ENCODE measurements at places on chromosomes 16 and 17. TPM values are rescaled to one million over a fixed set of nuclear protein-coding genes. Genes with fewer than 3 reads are reported as not detected.

NKD1 gene
- under 0.01 TPM for total RNA-seq

KRTAP16-1 gene
- total RNA-seq: not detected

NPIPA3 gene
- 1.2 TPM for total RNA-seq

RNF157 gene
- total RNA-seq: 2.3 TPM

CACNG5 gene
- total RNA-seq: not detected

SLC16A13 gene
- 0.23 TPM for total RNA-seq

SLFN14 gene
- total RNA-seq: not detected

HYDIN gene
- 0.12 TPM for total RNA-seq

CD300H gene
- not detected for total RNA-seq

ABCA8 gene
- total RNA-seq: 85.5 TPM

FAM20A gene
- total RNA-seq: 0.08 TPM

HASPIN gene
- 0.23 TPM for total RNA-seq

TNFRSF13B gene
- not detected for total RNA-seq

CMTM2 gene
- not detected for total RNA-seq

ANKRD40CL gene
- not detected for total RNA-seq

LRRC37A gene
- total RNA-seq: 0.70 TPM

SKAP1 gene
- total RNA-seq: not detected

OTOA gene
- not detected for total RNA-seq

SDR42E1 gene
- total RNA-seq: 0.08 TPM

NACA2 gene
- total RNA-seq: not detected

GRAP gene
- 0.08 TPM for total RNA-seq

CCL15 gene
- total RNA-seq: not detected

CEMP1 gene
- 0.12 TPM for total RNA-seq

PABPN1L gene
- total RNA-seq: not detected

ERAL1 gene
- total RNA-seq: 18.9 TPM

GJD3 gene
- 0.35 TPM for total RNA-seq

NXPH3 gene
- total RNA-seq: 1.5 TPM

PIGS gene
- 53.0 TPM for total RNA-seq

CD7 gene
- not detected for total RNA-seq

C16orf92 gene
- not detected for total RNA-seq

RAB37 gene
- total RNA-seq: 0.15 TPM

TP53 gene
- 14.3 TPM for total RNA-seq

ZNF629 gene
- total RNA-seq: 6.8 TPM

PRSS27 gene
- total RNA-seq: 0.23 TPM

ZNF19 gene
- 1.6 TPM for total RNA-seq

SCN4A gene
- total RNA-seq: not detected

ACSM2A gene
- not detected for total RNA-seq

MYH2 gene
- total RNA-seq: not detected

OR2C1 gene
- 0.08 TPM for total RNA-seq

NAE1 gene
- total RNA-seq: 51.0 TPM

CETP gene
- total RNA-seq: 0.15 TPM

PPL gene
- 0.68 TPM for total RNA-seq

KLHL10 gene
- total RNA-seq: 0.12 TPM

TSPOAP1 gene
- total RNA-seq: under 0.01 TPM

CRISPLD2 gene
- 0.98 TPM for total RNA-seq

SLC13A2 gene
- not detected for total RNA-seq

SULT1A2 gene
- not detected for total RNA-seq

LMF1 gene
- 15.2 TPM for total RNA-seq

CCL11 gene
- 0.15 TPM for total RNA-seq

Measured in smooth muscle cell of the coronary artery (primary cell).